Stimulated activated CD4-positive, alpha-beta T cell treated with anti-CD3 and anti-CD28 coated beads, Interleukin-2, amount 100 ng/mL, for 4 hours (primary cell): ENCODE measurements at places on chromosomes 6 and 20.

- no peak for DNase-seq
These were observed 6.0 kb upstream of the LKAAEAR1 start for GRCh38 chr20:64090165-64090564.

DNA sequence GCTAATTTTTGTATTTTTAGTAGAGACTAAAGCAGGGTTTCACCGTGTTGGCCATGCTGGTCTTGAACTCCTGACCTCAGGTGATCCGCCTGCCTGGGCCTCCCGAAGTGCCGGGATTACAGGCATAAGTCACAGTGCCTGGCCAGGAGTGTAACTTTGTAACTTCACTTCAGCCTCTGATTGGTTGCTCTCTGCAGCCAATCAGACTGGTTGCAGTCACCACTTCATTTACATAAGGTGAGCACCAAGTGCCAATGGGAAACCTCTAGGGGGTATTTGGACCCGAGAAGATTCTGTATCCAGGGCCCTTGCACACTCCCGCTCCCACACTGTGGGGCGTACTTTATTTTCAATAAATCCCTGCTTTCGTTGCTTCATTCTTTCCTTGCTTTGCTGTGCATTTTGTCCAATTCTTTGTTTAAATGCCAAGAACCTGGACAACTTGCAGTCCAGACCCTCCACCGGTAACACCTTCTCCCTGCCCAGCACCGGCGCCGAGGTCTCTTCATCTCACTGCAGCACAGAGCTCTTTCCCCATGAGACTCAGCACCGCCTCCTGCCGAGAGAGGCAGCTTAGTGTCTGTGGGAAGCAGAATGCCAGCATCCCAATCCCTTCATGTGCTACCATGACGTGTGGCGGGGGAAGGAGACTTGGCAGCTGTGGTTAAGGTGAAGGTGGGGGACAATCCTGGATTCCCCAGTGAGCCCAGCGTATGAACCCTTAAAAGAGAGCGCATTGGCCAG, 14.0 kb upstream of the MRGBP start:
- DNase-seq: no peak

DNA sequence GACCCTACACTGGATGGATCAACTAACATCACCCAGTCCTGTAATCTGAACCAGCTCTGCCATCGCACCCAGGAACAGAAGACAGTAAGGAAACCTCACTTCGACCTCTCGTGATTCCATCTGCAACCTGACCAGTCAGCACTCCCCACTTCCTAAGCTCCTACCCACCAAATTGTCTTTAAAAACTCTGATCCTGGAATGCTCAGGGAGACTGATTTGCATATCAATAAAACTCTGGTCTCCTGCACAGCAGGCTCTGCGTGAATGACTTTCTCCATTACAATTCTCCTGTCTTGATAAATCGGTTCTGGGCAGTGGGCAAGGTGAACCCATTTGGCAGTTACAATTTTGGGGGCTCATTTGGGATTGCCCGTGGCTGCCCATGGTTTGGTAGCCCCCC, 18.3 kb upstream of the AGPAT4 start:
- DNase-seq: no peak

DNA sequence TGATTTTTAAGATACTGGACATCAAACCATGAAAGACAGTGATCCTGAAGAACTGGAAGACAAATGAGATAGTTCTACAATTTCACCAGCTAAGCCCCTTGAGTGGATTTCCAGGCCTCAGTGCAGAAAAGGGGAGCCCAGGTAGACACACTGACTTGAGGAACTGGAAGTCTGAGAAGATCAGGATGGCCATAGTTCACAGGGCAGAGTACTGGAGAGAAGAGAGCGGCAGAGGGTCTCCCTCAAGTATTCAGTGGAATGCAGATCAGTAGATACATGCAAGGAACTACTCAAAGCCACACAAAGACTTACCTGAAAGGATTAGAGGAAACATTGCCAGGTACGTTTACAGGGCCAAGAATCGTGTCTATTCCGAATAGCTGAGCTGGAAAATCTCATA, 224.3 kb downstream of the LRFN2 start:
- DNase-seq: no peak

GRCh38 chr6:121319112-121319553, 15.1 kb downstream of the TBC1D32 start:
- no peak for DNase-seq

DNA sequence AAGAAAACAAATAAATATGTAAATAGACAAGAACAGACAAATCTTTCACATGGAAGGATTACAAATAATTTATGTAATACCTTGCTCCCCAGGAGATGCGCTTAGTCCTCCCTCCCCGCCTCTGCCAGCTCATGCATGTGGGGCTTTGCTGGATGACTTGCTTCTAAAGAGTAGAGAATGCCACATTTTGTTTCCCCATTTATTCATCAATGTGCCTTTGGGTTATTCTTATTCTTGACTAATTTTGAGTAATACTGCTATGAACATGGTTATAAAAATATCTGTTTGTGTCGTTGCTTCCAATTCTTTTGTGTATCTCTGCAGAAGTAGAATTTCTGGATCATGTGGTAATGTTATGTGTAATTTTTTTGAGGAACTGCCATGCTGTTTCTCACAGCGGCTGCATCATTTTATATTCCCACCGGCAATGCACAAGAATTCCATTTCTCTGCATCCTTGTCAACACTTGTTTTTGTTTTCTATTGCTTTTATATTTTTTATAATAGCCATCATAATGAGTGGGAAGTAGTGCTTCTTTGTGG, 23.8 kb upstream of the DUSP22 start:
- no peak for DNase-seq

DNA sequence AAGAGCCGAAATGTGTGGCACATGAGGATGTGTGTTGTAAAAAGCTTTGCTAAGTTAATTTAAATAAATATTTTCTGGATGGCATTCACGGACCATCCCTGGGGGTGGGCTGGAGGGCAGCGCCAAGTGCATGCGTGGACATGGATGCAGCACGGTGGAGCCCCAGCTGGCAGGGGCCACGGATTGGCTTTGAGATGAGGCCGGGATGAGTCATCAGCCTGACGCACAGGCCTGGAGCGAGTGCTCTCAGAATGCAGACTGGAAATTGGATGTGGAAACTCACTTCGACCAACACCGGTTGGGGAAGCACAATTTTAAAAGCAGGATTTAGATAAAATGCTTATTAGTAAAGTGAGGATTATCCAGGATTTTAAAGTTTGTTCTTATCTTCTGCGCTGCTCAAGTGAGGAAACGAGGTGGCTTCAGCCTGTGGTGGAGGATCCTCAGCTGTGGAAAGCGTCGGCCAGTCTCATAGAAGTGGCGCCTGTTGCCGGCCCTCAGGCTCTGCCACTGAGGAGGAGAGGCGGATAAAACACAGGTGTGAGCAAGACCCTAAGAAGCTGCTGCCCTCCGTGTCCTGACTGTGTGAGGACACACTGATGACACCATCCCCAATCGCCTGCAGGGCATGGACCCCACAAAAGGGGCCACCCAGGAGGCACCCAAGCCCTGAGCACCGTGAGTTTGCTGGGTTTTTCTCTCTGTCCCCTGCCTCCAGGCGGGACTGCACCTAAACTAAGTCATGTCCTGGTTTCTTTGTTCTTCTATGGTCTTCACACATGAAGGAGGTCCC, 279.7 kb downstream of the CDH4 start:
- no peak for DNase-seq

DNA sequence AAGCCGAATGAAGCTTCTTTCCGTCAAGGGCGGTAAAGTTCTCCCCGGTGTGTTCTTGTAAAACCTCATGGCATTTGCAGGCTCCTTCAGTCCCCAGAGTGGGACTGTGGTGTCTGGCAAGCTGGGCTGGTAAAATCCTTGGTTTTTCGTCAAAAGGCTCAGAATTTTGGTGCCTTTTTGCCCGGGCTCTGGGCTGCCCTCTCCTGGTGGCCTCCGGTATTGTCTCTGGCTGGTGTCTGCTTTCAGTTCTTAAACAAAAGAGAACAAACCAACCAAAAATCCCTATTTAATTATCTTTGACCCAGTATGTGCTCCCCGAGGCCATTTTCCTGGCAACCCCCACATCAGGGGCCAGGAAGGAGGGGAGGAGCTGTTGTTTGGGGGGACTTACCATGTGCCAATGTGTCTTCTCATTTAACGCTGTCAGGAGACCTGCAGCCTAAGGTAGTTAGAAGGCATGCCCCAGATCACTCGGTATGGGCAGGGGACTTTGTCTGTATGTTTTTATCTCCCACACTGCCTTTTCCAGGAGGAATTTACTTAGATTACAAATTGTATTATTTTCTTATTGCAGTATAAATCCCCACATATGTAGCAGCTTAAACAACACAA, 11.1 kb downstream of the CDH4 start:
- DNase-seq: no peak

- DNase-seq: no peak
These were observed 14.6 kb downstream of the RTN4IP1 start for GRCh38 chr6:106614592-106615257.

GRCh38 chr6:92763680-92764079, 655.7 kb downstream of the EPHA7 start:
- DNase-seq: no peak

GRCh38 chr6:166579237-166579850, 7.1 kb downstream of the RAMACL start:
- DNase-seq: no peak
